ENCODE measurements at places on chromosomes 6 and 20.

- H3K27me3 ChIP-seq, result no peaks in the 10 kb centered on the region
- H3K36me3 ChIP-seq, result no peaks in the 10 kb centered on the region
- DNase-seq, result no peak
- H3K4me3 ChIP-seq, result no peak overlapping the region
- H3K4me1 ChIP-seq, result peaks cover 14% of the 10 kb centered on the region
These were observed 171.6 kb upstream of the PHACTR1 start for GRCh38 chr6:12544821-12545565.

- H3K4me1 ChIP-seq, result peaks cover 15% of the 10 kb centered on the region
- no peak overlapping the region for H3K4me3 ChIP-seq
- DNase-seq, result no peak
- no peaks in the 10 kb centered on the region for H3K27me3 ChIP-seq
- H3K36me3 ChIP-seq, result no peaks in the 10 kb centered on the region
These were observed 162.4 kb upstream of the AGPAT4 start for GRCh38 chr6:161436106-161436876.

DNA sequence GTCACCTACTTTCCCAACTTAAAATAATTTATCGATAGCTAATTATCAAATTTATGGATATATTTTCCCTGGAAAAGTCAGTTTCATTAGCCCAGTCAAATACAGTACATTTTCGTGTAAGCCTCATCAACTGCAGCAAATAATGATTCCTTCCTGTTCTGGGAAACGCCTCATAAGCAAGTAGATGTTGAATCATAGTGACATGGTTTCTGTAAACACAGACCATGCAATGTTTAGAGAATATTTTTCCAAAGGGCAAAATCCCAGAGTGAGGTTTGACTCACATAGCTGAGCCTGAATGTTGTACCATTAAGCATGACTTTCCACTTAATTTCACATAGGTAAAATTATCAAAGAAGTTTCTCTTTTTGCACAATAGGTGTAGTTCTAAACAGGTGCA lies 16.7 kb upstream of the VNN1 start:
- peaks cover 8% of the 10 kb centered on the region for H3K4me1 ChIP-seq
- H3K36me3 ChIP-seq, result no peaks in the 10 kb centered on the region
- no peak overlapping the region for H3K27ac ChIP-seq
- DNase-seq, result no peak
- no peak overlapping the region for H3K4me3 ChIP-seq
- no peaks in the 10 kb centered on the region for H3K27me3 ChIP-seq

DNA sequence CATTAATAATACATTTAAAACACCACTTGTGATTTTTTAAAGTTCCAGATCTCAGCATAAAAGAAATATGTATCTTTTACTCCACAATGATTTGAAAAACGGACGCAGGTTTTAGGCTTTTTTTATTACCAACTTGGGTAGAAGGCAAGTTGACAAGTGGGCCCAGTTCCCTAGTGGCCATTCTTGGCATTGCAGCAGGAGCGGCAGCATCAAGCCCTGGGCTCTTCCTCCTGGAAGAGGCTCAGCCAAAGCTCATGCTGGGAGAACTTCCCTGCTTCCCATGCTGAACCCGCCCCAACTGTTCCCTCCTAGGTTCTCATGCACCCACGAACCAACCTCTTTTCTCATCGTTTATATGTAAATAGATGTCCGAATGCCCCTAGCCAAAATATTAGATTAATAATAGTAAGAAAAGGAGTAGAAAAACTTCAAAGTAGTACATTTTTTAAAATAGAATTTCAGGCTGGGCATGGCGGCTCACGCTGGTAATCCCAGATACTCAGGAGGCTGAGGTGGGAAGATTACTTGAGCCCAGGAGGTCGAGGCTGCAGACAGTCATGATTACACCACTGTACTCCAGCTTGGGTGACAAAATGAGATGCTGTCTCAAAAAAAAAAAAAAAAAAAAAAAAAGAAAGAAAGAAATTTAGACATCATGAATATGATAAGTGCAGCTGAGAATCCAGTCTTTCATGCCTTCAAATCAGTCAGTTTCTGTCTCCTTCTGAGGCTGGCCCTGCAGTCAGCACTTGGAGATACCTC lies 18.2 kb upstream of the MYB start:
- H3K27me3 ChIP-seq, result no peaks in the 10 kb centered on the region
- no peaks in the 10 kb centered on the region for H3K4me1 ChIP-seq
- no peaks in the 10 kb centered on the region for H3K36me3 ChIP-seq
- no peak overlapping the region for H3K27ac ChIP-seq

DNA sequence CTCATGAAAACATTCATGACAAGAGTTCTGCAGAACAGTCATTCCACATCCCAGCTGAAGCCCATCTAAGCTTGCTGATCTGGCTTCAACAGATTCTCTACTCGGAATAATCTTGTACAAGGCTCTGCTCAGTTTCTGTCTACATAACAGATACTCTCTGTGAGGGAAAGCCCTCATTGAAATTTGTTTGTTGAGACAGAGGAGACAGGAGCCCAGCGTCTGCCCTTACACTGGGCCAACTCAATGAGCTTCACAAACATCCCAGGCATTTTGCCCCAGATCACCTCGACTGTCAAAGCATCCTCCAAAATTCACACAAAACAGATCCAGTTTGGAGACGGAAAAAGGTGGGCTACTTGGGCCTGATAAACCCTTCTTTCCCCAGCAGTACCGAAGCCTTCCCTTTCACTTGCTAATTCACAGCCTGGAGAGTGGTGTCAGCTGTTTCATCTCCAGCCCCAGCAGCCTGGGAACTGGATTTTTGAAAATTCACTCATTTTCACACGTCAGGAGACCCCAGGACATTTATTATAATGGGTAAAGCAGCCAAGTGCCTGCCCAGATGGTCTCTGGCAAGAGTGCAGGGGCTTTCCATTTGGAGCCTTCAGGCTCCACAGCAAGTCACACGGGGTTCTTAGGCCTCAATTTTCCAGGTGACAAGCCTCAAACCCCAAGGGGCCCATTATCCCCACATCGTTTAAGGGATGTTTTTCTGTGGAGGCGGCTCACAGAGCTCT lies 7.3 kb downstream of the CCDC167 start:
- DNase-seq, result no peak
- H3K36me3 ChIP-seq, result no peaks in the 10 kb centered on the region
- H3K27me3 ChIP-seq, result no peaks in the 10 kb centered on the region
- no peaks in the 10 kb centered on the region for H3K4me1 ChIP-seq
- no peak overlapping the region for H3K27ac ChIP-seq

DNA sequence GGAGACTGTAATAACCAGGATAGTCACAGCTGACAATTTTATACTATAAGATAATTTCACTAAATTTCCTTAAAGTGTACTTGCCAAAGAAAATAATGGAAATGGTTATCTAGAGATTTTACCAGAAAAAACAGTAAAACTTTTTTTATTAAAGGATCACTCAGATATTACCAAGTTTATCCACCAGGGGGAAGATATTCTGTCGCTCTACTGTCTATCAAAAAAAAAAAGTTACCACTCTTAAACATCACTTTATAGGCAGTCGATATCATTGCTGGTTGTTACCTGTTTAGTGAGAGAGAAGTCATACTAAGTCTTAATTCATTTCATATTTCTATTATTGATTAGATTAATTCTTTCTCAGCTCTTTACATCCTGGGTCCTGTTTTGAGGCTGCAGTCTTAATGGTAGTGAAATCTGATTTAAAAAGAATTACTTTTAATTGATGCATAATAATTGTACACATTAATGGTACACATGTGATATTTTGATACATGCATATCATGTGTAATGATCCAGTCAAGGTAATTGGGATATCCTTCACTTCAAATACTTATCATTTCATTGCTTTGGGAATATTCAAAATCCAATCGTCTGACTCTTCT lies 18.9 kb downstream of the L3MBTL3 start:
- no peaks in the 10 kb centered on the region for H3K27me3 ChIP-seq
- no peak overlapping the region for H3K27ac ChIP-seq
- H3K36me3 ChIP-seq, result no peaks in the 10 kb centered on the region
- no peak overlapping the region for H3K4me3 ChIP-seq

DNA sequence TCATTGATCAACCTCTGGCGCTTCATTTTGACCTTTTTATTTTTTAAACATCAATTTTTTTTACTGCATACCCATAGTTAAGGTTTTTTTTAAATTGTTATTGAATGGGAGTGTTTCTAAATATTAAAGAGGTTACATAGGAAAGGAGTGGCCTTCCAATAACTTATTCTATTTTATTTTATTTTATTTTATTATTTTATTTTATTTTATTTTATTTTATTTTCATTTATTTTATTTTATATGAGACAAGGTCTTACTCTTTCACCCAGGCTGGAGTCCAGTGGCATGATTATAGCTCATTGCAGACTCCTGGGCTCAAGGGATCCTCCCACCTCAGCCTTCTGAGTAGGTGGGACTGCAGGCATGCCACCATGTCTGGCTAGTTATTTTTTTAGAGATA lies 30.2 kb downstream of the DOP1A start:
- H3K4me3 ChIP-seq, result no peak overlapping the region
- H3K27ac ChIP-seq, result no peak overlapping the region
- no peaks in the 10 kb centered on the region for H3K36me3 ChIP-seq
- peaks cover 11% of the 10 kb centered on the region for H3K4me1 ChIP-seq
- H3K27me3 ChIP-seq, result no peaks in the 10 kb centered on the region
- DNase-seq, result no peak

DNA sequence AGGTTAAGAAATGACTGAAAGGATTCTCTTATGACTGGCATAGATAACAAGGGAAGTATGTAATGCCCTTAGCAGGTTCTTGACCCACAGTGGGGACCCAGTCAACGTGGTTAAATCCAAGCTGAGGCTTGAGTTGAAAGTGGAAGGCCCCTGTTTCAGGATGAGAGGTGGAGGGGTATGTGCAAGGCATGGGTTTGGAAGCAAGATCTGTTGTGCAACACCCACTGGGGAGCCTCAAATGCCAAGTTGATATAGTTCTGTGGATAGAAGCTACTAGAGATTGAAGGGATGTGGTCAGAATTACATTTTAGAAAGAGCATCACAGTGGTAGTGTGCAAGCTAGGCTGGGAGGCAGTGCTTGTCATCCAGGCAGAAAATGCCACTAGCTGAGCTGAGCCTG lies 5.1 kb downstream of the PABPC1L start:
- no peak for DNase-seq
- peaks cover 5% of the 10 kb centered on the region for H3K36me3 ChIP-seq
- no peaks in the 10 kb centered on the region for H3K27me3 ChIP-seq
- H3K4me3 ChIP-seq, result no peak overlapping the region
- no peak overlapping the region for H3K27ac ChIP-seq

DNA sequence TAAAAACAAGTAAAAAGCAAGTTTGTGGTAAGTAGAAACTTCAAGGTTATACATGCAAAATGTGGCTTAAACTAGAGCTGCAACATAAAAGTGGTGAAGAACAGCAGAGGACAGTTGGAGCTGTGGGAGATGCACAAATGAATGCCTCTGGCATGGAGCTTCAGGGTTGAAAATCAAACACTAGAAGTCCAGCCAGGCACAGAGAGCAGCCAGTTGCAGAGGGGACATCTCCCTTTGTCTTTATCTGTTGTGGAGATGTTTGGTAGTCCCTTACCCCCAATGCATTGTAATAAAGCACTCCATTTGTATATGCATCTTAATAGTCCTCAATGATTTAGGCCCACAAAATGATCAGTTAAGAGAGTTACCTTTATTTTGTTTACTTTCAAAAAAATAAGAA lies 73.1 kb upstream of the C20orf144 start:
- no peaks in the 10 kb centered on the region for H3K36me3 ChIP-seq
- H3K4me1 ChIP-seq, result peaks cover 13% of the 10 kb centered on the region
- no peak for DNase-seq
- H3K27me3 ChIP-seq, result no peaks in the 10 kb centered on the region
- H3K27ac ChIP-seq, result no peak overlapping the region
- H3K4me3 ChIP-seq, result no peak overlapping the region

GRCh38 chr6:17556014-17556413 lies 44.1 kb upstream of the FAM8A1 start:
- peaks cover 14% of the 10 kb centered on the region for H3K36me3 ChIP-seq
- no peaks in the 10 kb centered on the region for H3K27me3 ChIP-seq
- no peak overlapping the region for H3K27ac ChIP-seq

DNA sequence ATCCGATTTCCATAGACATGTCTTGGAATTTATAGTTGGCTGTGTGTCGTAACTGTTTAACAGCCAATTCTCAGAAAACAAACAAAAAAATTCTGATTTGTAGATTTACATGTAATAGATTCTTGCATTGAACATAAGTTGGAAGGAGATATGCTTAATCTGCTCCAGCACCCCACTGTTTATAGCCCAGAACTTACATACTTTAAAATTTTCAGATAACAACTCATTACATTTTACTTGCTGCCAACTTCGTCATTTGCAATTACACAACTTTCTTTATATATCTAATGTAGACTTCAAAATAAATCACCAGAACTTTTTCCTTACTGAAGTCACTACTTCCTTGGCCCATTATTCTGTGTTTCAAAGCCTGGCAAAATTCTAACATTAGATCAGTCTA lies 472.3 kb upstream of the EYS start:
- H3K4me3 ChIP-seq, result no peak overlapping the region
- no peaks in the 10 kb centered on the region for H3K36me3 ChIP-seq
- no peaks in the 10 kb centered on the region for H3K4me1 ChIP-seq
- no peak overlapping the region for H3K27ac ChIP-seq

DNA sequence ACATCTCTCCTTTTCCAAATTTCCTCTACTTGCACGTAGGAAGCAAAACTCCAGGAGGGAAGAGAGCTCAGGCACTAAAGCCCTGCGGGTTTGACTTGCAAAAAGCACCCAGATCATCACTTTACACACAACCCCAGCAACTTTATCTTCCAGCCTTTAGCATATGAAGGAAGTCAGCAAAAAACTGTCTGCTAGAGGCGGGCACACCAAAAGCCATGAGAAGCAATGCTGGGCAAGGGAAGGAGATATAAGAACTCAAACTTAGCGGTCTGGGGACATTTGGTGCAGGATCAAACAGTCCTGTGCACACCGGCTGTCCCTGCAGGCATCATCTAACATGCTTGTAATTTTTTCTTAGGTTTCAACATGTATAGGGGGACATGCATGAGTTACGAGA lies 113.3 kb downstream of the JPH2 start:
- DNase-seq, result no peak
- H3K36me3 ChIP-seq, result no peaks in the 10 kb centered on the region
- H3K27me3 ChIP-seq, result no peaks in the 10 kb centered on the region
- H3K4me3 ChIP-seq, result no peak overlapping the region
- H3K27ac ChIP-seq, result no peak overlapping the region

DNA sequence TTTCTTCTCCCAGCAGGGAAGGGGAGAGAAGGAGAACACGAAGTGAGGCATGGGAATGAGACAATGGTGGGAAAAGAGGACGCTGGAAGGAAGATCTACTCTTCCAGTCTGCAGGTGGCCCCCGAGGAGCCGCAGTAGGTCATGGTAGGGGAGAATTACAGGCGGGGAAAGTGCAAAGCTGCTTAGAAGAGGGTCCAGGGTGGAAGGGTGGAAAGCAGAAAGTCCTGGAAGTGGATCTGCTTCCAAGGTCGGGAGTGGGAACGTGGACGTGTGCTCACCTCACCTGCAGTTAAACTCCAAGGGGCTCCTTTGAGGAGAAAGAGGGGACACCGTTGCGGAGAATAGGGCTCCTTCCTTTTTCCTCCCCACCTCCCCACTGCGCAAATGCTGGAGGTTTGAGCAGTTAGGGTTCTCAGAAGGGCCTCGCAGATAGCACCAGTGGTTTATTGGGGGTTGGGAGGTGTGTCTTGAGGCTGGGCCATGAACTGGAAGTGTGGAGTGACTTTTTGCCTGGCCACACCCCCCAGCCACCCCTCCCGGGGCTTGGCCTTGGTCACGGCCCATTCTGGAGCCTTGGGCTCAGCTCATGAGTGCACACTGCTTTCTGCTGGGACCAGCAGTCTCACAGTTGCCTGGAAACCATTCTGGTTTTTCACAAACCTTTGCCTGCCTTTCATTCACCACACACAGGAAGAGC lies 100.4 kb upstream of the MLN start:
- H3K4me1 ChIP-seq, result no peaks in the 10 kb centered on the region
- H3K27ac ChIP-seq, result no peak overlapping the region
- H3K4me3 ChIP-seq, result no peak overlapping the region
- H3K27me3 ChIP-seq, result no peaks in the 10 kb centered on the region
- DNase-seq, result no peak

Measured in thoracic aorta (tissue), 2 donors.